Brain (organoid and tissue), 16 donors: ENCODE measurements at places on chromosomes 16 and 17. TPM values are rescaled to one million over a fixed set of nuclear protein-coding genes. Genes with fewer than 3 reads are reported as not detected.

The ZNF423 gene
- polyA plus RNA-seq = 32.7 TPM

The MT1E gene
- 112 TPM for polyA plus RNA-seq

The LHX1 gene
- polyA plus RNA-seq = not detected

The CACNG1 gene
- 1.1 TPM for polyA plus RNA-seq

The P2RX5 gene
- polyA plus RNA-seq = 3.1 TPM

The NT5M gene
- 38.0 TPM for polyA plus RNA-seq

The ZNF597 gene
- 0.78 TPM for polyA plus RNA-seq

The TBC1D3E gene
- not detected for polyA plus RNA-seq

DNA sequence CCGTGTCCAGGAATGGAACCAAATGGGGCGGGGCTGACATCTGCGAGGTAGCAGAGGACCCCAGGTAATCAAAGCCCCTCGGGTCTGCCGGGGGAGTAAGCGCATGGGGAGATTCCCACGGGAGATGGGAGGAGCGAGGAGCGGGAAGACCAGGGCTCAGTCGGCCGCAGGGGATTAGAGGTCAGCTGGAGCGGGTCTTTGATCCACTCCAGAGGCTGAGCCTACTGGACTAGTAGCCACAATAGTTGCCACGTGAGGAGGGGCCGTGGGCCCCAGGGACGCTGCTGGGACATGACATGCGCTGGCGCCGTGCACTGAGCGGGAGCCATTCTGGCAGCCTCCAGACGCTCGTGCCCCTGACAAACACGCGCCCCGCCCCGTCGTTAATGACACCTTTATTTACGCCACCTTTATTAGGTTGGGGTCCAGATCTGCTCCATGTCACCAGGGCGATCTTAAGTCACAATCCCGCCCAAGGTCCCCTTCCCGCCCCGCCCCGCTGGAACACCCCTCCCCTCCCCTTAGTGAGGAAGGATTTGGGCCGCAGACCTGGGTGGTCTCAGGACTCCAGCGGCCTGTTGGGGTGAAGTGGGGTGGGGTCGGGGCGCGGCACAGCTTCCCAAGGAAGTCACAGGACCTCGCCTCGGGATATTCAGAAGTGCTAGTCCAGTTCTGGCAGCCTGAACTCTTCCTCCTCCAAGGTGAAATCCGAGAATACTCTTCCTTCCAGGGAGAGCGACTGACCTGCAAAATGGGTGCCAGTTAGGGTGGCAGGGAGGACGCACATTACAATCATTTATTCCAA is 15.0 kb downstream of the PPY start:
- no peak for DNase-seq

- no peak for DNase-seq
Measured at GRCh38 chr17:46947216-46947615, 24.3 kb downstream of the GOSR2 start.

GRCh38 chr17:71580220-71580619 is 540.6 kb upstream of the SOX9 start:
- DNase-seq = no peak

- DNase-seq = peak; percentile 89
Measured at GRCh38 chr16:69796285-69797118, 34.4 kb downstream of the WWP2 start.

DNA sequence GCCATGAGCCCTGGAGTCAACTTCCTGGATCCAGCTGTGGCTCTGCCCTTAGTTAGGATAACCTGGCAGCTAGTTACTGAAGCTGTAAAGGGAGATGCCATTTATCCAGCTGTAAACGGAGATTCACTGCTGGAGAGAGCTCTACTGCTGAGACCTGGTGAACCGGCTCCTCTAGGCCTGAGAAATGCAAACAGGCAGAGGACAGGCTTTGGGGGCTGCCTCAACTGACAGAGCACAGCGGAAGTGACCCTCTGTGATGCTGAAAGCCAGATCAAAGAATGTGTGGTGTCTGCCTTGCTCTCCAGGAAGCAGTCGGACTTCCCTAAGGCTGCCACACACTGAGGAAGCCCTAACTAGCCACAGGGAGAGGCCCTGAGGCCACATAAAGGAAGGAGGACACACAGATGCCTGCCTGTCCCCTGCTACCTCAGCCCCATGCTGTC is 21.9 kb upstream of the GPRC5C start:
- no peak for DNase-seq

DNA sequence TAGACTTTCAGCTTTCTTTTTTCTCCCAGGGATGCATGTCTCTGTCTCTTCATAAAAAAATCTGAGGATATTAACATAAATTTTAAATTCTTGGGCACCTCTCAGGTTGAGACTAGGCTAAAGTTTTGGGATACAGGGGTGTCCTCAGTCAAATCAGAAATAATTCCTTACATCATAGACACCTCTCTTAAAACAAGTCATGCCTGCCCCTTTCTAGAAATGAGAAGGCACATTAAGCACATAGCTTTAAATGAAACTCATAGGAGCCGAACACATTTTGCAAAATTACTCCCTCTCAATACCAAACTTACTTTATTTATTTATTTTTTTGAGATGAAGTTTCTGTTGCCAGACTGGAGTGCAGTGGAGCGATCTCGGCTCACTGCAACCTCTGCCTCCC is 67.3 kb upstream of the BCAR1 start:
- no peak for DNase-seq

- DNase-seq = no peak
Measured at GRCh38 chr17:8332688-8333087, 7.0 kb upstream of the ODF4 start.

- no peak for DNase-seq
Measured at GRCh38 chr16:3088450-3088849, 10.6 kb downstream of the ZSCAN10 start.

GRCh38 chr16:3640632-3641501 is 13.6 kb upstream of the DNASE1 start:
- no peak for DNase-seq

DNA sequence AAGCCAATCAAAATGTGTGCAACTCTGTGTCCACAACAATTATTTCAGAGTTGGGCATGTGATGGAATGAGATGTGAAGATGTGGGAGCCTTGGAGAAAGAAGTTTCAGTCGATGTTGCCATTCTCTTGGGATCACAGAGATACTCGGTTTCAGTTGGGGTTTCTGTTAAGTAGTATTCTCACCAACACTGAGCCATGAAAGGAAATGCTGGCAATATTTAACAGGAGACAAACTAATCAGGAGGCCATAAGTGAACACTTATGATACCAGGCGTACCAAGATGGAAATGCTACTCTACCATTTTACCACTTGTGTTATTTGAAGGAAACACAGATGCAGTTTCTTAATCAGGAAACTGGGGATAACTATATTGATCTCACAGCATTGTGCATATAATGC is 53.3 kb upstream of the NUDT7 start:
- no peak for DNase-seq

DNA sequence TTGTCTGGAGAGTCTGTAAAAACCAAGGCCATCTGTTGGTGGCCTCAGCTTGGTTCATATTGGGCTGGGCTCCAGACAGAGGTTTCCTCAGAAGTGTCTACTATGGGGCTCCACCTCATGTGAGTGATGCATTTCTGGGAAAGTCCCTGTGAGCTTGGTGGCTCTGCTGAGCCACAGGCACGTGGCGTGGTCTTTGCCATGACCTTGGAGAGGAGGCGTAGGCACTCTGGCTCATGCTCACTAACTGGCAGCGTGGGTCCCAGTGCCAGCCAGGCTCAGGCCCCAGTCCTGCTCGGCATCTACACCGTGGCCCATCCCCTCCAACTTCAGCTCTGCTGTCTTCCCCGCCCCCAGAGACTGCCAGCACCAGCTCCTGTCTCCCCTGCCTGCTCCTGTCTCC is 10.7 kb upstream of the SMTNL2 start:
- no peak for DNase-seq

GRCh38 chr17:57732062-57732461 is 13.0 kb downstream of the CCDC182 start:
- no peak for DNase-seq

DNA sequence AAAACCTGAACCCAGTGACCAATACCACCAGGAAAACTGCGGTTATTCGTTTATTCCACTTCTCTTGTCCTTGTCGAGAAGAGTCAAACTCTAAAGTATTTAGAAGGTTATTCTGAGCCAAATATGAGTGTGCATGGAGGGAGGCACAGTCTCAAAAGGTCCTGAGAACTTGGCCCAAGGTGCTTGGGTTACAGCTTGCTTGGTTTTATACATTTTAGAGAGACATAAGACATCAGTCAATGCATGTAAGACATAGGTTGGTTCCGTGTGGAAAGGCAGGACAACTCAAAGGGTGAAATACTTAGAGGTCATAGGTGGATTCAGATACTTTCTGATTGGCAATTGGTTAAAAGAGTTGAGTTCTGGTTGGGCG is 681 bp upstream of the TRAP1 start:
- no peak for DNase-seq

GRCh38 chr17:21425736-21426135 is 49.6 kb downstream of the KCNJ12 start:
- no peak for DNase-seq

GRCh38 chr17:34598161-34598776 is 18.9 kb downstream of the TMEM132E start:
- peak; percentile 47 for DNase-seq

GRCh38 chr16:17729820-17730219 is 259.1 kb upstream of the XYLT1 start:
- no peak for DNase-seq

DNA sequence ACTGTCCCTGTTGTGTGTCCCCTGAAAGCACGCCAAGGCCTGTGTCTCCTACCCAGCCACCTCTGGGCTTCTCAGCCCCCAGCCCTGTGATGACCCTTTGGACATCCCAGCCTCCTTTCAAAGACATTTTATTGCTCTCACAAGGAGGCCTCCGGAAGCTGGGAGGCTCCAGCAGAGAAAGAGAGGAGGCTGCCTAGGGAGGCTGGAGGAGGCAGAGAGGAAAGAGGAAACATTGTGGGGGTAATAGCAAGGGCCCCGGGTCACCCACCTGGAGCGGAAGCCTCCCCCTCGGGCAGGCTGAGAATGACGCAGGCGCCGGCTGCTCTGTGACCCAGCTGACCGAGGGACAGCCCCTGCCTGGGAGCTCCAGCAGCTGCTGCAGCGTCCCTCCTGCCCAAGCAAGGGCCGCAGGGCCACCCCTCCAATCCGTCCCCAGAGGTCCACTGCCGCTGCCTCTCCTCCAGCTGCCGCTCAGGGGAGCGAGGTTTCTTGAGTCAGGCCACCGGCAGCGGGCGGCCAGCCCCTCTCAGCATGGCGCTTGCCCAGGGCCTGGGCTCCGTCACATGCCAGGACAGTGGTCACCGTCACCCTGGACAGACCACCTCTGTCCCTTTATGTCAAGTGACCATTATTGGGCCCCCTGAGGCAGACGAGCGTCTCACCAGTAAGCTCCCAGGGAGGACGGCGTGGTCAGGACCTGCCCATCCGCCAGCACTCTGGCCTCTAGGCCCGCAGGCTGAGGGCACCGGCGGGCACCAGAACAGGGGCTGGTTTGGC is 29.3 kb downstream of the ACTG1 start:
- DNase-seq = no peak

DNA sequence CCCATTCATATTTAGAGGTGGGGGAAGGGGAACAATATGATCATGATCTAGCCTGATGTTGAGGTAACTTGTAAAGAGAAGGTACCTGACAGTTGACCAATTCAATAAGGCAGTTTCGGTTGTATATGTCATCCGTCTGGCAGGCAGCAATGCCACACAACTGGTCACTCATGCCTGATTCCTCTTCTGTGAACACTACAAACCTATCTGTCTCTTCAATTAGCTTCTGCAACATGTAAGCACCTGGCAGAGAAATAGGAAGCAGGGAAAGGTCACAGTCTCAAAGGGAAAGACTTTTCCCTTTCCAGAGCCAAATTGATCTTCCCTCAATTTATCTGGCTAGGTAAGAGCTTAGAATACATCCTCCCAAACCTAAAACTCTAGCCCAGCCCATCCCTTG is 10.2 kb upstream of the RSKR start:
- no peak for DNase-seq

- DNase-seq = no peak
Measured at GRCh38 chr17:75514919-75515495, 330 bp downstream of the CASKIN2 start.

DNA sequence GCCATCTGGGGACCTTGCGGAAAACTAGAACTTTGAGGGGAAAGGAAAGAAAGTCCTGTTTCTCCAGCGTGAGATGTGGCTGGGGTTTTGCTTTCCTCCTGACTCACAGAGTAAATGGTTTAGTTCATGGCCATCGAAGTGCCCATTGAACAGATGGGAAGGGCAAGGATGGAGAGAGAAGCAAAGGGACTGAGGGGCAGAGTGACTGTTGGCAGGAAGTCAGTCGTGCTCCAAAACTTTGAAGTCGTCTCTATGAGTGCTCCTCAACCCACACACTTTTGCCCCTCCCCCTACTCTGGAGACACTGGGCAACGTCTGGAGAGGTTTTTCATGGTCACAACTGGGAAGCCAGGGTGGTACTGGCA is 476.9 kb downstream of the SLC39A11 start:
- DNase-seq = no peak

DNA sequence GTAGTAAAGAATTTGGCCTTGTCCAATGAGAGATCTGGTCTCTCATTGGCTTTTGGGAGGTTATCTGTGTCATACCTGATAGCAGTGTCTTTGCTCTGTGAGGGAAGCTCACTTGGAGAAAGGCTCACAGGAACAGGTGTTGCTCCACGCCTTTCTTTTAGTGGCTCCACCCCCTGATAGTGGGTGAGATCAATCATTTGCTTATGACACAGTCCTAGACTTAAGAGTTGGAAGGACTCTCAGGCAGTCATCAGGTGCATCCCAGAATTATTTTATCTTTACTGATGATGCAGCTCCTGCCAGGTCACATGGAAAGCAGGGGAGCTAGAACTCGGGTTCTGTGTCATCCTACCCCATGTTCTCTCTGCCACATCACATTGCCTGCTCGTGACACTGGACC is 59.3 kb downstream of the CENPV start:
- no peak for DNase-seq

DNA sequence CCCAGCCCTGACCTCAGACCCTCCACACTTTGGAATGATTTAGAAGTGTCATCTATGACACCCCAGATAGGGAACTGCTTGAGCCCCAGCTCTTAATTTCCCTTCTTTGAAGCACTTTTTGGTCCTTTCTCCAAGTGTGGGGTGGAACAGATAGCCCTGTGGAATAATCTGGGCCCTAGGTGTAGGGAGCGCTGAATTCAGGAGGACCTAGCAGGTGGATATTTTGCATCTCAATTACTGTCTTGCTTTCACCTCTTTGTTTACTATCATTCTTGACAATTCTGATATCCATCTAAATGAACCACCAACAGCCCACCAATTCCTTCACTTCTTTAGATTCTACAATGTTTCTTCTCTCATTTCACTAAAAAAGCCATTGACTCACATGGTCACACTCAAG is 850.4 kb downstream of the KCNJ2 start:
- DNase-seq = no peak

- no peak for DNase-seq
Measured at GRCh38 chr17:47225436-47225858, 16.3 kb downstream of the MYL4 start.

GRCh38 chr17:81958633-81959342 is 2.2 kb downstream of the NOTUM start:
- no peak for DNase-seq

GRCh38 chr17:40062329-40063186 is at the start of gene THRA:
THRA (plus strand) TSS chr17:40062965; CDS start chr17:40074489, 11,524 bp downstream.
- DNase-seq = peak; percentile 84

- DNase-seq = no peak
Measured at GRCh38 chr16:5015887-5016286, 17.8 kb downstream of the NAGPA start.

GRCh38 chr17:2929881-2930533 is 133.4 kb downstream of the OR1D5 start:
- DNase-seq = no peak
